ENCODE measurements at places on chromosomes 16 and 17. TPM values are rescaled to one million over a fixed set of nuclear protein-coding genes. Genes with fewer than 3 reads are reported as not detected.

The NOXO1 gene
- total RNA-seq = not detected

The HEATR9 gene
- total RNA-seq = not detected

The PRSS21 gene
- total RNA-seq = not detected

- no peak for DNase-seq
These were observed 3.1 kb downstream of the SPPL2C start for GRCh38 chr17:45847747-45848146.

- no peak for DNase-seq
These were observed 15.3 kb downstream of the SLC13A2 start for GRCh38 chr17:28488533-28489276.

DNA sequence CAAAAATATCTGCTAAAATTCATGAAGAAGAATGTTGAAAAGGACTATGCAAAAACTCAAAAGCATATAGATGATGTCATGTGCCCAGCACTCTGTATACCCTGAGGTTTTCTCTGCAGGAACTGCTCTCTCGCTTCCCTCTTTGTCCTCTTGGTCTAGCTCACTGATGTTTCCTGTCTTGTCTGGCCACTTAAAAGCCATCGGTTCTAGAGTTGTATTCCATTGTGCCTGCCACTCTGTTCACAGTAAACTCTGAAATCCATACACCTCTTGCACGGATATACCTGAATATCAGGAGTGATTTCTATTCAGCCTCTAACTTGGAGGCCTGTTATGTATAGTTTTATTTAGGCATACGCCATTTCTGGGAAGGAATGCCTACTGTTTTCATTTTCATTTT lies 101.0 kb upstream of the CNTNAP4 start:
- DNase-seq = no peak

GRCh38 chr16:72923757-72924156 lies 124.2 kb downstream of the ZFHX3 start:
- DNase-seq = no peak

GRCh38 chr17:6571452-6571781 lies 15.1 kb upstream of the PITPNM3 start:
- no peak for DNase-seq

DNA sequence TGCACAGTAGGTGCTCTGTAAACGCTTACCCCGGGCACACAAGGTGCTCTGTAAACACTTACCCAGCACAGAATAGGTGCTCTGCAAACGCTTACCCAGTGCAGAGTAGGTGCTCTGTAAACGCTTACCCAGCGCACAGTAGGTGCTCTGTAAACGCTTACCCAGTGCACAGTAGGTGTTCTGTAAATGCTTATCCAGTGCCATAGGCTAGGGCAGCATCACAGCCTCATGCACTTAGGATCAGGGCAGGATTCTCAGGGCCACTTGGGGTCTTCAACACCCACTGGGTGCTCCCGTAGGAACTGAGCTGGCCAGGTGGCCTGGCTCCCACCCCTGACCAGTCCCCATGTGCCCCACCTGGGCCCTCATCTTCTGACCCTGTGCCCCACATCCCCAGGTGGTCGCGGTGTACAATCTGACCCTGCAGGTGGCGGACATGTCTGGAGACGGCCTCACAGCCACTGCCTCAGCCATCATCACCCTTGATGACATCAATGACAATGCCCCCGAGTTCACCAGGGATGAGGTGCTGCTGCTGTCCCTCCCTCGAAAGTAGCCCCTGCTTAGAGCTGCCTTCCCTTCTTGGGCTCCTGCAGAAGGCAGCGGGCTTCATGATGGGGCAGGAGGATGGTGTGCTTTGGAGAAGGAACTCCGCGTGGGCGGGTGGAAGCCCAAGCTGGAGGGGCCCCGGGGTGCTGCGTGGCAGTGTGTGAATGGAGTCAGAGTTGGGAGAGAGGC lies 13.1 kb downstream of the SLC22A31 start:
- no peak for DNase-seq

- no peak for DNase-seq
These were observed 10.4 kb downstream of the VPS53 start for GRCh38 chr17:704111-704864.

DNA sequence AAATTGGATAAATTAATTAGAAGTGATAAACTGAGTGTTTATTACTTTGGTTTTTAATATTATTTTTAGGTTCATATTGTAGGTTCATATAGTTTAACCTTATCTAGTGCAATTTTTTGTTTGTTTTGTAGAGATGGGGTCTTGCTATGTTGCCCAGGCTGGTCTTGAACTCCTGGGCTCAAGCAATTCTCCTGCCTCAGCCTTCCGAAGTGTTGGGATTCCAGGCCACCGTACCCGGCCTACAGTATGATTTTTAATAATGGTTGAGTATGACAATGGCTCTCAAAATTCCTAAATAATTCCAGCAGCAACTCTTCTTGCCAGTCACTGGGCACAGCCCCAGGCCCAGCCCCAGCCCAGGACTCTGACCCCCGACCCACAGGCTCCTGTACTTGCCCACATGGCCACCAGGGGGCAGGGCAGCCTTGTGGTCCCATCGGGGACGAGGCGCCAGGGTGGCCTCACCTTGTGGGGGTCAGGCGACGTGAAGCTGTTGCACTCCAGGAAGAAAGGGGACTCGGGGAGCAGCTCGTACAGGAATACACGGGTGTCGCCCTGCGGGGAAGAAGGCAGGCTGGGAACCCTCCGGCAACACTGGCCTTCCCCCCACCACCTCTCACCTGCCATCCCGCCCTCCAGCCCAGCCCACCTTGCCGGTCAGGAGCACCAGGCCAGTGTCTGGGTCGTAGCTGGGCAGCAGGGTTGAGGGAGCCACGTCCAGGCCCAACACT lies 7.9 kb upstream of the PAM16 start:
- no peak for DNase-seq

DNA sequence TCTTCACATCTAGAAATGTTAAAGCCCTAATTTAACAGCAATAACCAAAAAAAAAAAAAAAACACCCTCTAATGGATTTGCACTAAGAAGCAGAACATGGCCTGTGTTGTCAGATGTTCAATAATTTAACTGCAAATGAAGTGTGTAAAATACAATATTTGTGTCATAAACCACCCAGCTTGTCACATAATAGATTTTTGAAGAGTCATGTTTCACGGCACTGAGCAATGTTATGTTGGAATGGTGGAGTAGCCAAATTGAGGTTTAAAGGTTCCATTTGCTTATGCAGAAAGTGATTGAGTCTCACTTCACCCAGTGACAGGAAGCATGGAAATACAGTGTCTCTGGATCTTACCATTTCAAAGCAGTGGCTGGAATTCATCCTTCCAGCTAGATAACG lies 173.2 kb upstream of the XYLT1 start:
- DNase-seq = no peak

DNA sequence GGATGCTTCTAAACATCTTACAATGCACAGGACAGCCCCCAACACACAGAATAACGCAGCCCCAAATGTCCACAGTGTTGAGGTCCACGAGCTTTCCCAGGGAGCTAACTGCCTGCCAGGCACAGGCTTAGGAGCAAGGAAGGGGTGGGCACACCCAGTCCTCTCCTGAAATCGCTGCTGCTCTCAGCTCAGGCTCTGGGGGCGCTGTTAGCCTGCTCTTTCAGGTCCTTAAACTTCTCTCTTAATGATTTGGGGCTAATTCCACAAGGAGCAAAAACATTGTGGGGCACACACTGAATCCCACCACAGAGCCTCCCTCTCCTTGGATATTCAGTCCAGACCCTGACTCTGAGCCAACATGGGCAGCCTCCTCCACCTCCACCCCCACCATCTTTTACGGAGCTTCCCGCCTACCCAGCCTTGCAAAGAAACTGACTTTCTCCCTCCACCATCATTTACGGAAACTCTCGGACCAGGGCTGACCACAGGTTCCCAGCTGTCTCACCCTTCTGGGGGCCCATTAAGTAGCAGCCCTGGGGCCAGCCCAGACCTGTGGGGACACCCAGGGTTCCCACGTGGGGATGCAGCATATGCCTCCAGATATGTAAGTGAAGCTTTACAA lies 1.1 kb downstream of the CD300H start:
- no peak for DNase-seq

DNA sequence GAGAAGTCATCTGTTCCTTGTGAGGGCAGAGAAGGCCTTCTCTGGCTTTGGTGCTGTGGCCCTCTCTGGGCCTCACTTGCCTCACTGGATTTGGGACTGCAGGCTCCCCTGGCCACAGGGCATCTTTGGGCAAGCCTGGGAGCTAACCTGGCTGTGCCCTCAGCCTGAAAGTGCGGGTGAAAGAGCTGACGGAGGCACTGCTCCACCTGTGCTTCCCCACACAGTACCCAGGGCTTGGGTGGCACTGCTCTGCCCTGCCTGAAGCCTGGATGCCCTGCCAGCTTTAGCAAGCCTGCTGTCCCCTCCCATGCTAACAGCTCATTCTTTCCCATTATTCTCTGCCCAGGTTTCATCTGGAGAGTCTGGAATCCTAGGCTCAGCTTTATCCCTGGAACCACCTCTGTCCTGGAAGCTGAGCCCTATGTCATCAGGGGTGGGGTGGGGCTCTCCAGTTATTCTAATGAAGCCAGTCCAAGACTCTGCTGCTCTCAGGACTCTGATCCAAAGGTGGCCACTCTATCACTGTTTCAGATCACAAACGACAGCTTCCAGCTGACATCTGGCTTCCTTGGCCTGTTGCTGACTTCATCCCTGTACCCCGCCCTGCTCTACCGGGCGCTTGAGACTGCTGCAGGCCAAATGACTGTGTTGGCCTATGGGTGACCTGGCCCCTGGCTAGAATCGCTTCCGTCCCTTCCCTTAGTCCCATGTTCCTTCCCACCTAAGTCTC lies 29.3 kb downstream of the HIC1 start:
- peak; percentile 81 for DNase-seq

DNA sequence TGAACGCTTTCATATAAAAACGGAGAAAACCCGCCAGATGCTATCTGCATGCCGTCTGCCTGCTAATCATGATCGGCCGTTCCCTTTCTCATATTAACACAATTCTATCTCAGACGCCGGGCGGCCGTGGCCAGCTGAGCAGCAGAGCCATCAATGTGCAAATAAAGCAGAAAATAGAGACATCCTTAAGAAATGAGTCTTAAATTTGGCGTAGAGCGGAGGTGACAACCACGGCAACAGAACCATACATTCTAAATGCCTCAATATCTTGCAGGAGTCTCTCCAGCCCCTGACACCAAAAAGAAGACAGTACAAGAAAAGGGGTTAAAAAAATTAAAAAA lies 2.7 kb upstream of the IRX5 start:
- no peak for DNase-seq
